ENCODE measurements at places on chromosomes 5 and 9.

DNA sequence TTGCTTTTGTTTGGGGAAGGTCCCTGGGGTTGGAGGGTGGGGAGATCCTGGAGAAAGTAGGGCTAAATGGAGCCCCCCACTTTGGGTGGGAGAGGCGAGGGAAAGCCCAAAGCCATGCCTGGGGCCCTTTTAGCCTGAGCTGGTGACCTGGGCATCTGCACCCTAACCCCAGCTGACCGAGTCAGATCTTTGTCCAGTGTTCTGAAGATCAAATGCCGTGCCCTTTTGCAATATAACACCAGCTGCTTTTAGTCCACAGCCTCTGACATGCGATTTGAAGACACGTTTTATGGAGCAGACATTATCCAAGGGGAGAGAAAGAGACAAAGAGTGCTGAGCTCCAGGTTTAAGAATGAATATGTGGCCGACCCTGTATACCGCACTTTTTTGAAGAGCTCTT lies 416.5 kb downstream of the KDM4C start:
- no peak for DNase-seq

DNA sequence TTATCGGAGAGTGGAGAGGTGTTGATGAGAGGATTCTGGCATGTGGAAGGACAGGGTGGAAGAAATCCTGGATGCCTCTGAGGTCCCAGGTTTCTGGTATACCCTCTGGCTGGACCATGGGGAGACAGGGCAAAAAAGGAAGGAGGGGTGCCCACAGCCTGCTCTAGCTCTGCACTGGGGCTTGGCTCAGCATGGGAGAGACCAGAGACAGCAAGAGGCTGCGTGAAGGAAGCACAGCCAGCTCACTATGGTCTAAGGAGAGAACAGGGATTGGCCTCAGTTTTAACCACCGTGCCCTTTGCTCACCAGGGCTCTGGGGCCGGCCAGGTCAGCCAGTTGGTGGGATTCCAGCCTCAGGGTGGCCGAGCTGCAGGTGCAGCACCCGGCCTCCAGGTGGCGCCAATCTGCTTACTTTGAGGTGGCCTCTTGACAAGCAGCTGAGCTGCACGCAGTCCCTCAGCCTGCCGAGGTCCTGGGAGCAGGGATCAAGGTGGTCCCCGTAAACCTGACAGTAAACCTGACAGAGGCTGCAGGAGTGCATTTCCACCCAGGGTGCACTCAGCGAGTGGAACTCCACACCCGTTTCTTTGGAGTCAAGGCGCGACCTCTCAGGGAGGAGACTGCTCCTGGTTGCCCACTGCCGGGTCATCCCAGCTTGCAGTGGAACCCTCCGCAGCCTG lies 25.0 kb upstream of the SPTLC1 start:
- DNase-seq, result peak; percentile 51

DNA sequence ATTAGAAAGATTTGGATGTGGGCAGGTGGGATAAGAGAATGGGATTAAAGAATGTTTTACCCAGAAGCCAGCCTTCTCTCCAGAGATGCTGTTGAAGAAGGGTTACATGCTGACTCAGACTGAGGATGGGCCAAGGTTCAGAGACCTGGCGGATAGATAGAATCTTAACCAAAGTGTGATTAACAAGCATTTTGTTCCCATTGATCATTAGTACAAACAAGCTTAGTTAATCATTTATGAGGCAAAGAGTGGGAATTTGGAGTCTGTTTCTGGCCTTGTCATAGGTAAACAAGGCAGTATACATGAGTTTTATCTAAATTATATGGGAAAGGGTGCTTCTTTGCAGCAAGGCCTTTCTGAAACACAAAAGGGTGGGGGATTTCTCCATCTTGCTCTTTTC lies 20.8 kb upstream of the DTWD2 start:
- DNase-seq, result no peak

DNA sequence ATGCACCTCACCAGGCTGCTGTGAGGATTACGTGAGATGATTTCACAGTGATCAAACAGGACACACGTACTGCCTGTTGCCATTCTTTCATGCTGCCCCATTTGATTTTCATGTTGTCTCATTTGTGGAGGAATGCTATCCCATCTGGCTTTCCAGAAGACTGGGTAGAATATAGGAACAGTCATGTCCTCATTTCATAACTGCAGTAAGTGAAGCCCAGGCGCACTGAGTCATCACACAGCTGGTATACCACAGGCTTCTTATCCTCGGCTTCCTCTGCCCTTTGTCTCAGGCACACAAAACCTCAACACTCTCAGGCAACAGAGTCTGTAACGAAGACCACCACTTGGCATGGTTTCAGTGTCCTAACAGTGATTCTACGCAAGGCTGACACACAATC lies 62.3 kb downstream of the LHFPL2 start:
- no peak for DNase-seq

DNA sequence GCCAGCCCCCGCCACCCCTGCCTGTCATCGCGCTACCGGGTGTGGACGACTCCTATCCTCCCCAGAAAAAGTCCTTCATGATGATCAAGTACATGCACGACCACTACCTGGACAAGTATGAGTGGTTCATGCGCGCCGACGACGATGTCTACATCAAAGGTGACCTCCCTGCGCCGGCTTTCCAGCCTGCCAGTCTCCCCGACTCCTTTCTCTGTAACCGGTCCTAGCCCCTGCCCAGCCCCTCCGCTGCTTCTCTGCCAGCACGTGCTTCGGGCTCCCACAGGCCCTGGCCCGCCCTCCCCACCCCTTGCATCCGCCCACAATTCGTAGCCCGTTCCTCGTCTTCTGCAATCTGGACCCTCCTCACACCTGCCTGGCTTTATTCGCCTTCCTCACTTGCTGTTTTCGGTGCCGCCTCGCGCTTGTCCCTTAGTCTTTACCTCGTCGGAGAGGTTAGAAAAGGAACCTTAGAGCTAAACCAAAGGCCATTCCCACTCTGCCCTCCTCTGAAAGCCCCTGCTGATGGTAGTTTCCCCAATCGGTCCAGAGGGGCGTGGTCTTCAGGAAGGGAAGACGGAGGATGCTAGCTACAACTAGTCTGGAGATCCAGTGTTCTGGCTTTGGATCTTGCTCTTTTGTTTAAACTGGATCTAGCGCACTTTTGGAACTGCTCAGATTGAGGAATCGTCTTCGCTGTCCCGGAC lies 1.4 kb downstream of the CHSY3 start:
- DNase-seq, result no peak

GRCh38 chr5:91090995-91091394 lies 292.1 kb downstream of the ARRDC3 start:
- no peak for DNase-seq

- peak; percentile 53 for DNase-seq
Measured at GRCh38 chr9:100598641-100599145, 20.8 kb downstream of the CAVIN4 start.

DNA sequence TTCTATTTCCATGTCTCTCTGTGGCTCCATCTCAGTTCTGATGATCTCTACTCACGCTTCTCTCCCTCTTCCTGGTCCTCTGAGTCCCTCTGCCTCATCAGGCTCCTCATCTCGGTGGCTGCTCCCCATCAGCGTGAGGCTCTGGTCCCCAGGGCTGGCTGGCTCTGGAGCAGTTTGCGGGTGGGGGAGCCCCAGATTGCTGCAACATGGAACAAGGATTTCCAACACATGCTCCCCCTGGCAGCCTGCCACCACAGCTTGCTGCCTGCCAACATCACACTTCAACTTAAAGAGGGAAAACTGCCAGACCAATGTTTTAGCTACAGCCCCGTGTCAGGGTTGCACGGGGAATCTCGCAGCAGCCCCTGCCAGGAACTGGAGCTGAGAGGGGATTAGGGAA lies 77.2 kb upstream of the NEK6 start:
- DNase-seq, result no peak

GRCh38 chr5:151121665-151122064 lies 35.9 kb downstream of the ANXA6 start:
- DNase-seq, result no peak

DNA sequence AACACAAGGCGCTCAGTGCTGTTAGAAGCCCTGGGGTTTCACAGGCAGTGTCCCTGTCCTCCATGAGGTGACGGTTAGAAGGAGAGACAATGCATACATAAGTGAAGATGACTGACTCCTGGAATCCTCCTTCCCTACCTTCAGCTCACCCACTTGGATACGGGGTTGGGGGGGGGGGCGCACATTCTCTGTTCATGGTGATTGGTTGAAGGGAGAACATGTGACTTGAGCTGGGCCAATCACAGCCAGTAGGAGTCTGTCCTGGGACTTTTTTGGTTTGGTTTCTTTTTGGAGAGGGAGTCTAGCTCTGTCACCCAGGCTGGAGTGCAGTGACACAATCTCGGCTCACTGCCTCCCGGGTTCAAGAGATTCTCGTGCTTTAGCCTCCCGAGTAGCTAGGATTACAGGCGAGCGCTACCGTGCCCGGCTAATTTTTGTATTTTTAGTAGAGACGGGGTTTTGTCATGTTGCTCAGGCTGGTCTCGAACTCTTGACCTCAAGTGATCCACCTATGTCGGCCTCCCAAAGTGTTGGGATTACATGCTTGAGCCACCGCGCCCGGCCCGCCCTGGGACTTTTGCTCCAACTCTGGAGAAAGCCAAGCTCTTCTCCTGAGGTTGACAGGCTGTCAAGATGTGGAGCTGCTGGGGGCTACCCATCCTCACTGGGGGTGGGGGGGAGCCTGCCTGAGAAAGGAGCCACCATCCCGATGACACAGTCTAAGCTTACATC lies 30.8 kb downstream of the SH3PXD2B start:
- DNase-seq, result no peak

DNA sequence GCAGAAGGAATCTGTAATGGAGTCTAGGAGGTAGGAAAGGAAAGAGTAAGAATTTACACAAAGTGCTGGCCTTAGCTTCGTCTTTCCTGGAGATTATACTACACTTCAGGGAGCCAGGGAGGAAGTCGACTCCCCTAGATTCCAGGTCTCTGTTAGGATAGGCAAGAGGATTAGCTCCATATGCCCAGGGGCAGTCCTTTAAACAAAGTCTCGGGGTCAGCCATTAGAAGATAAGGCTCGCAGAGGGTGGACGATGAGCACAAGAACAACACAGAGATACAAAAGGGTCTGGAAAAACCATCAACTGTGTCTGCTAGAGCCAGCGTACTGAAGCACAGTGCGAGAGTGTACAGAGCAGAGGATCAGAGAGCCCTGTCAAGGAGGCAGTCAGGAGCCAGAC lies 344.7 kb upstream of the TNC start:
- no peak for DNase-seq

- no peak for DNase-seq
Measured at GRCh38 chr5:164234321-164234720, 728.9 kb downstream of the MAT2B start.

- no peak for DNase-seq
Measured at GRCh38 chr5:153429761-153430380, 60.6 kb upstream of the GRIA1 start.

GRCh38 chr5:135678640-135679268 lies 100.0 kb upstream of the CXCL14 start:
- no peak for DNase-seq

DNA sequence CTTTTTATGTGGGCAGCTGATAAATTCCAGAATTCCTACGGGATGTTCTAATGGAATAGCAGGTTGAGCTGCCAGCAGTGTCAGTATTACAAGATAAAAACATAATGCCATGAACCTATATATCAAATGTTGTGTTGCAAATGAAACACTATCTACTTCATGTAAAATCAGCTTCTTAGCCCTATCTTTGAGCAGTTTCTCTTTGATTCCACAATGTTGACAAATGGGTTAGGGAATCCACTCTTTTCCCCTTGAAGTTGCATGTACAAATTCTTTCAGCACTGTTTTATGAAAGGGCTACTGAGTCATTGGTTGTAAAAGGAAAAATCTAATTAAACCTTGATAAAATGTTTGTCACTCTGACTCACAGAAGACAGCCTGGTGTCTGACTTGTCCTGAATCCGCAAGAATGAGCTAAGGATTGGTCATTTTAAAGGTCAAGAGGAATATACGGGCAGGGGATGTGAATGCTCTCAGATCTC lies 950.6 kb upstream of the NUDT12 start:
- no peak for DNase-seq

- DNase-seq, result no peak
Measured at GRCh38 chr5:144711172-144711571, 540.5 kb downstream of the KCTD16 start.

DNA sequence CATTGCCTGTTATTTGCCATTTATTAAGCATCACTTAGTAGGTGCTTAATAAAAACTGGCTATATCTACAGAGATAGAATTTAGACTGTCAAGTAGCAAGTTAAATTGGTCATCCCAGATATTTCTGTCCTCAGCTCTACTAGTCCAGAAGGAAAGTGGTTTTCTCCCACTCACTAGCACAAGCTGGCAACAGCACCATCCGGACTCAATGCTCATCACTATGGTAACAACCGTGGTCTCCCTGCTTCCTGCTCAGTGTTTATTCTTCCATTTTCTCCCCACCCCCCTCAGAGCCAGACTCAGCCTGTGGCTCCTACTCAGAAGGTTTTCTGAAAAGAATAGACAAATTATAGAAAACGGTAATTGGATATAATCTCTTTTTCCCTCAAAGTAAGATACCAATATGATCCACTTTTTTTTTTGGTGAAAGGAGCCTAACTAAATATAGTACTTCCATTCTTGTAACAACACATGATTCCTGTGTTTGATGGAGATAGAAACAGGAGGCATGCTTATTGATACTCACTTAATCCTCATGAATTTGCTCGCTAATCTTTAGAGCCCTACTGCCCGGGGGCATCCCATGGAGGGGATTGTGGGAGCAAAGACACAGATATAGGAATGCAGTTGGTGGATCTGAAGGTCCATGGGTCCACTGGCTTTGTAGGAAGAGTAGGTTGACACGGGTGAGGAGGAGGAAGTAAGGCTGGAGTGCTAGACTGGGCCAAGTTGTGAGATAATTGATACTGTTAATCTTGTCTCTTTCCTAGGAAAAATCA lies 191.4 kb downstream of the MAN2A1 start:
- DNase-seq, result no peak

DNA sequence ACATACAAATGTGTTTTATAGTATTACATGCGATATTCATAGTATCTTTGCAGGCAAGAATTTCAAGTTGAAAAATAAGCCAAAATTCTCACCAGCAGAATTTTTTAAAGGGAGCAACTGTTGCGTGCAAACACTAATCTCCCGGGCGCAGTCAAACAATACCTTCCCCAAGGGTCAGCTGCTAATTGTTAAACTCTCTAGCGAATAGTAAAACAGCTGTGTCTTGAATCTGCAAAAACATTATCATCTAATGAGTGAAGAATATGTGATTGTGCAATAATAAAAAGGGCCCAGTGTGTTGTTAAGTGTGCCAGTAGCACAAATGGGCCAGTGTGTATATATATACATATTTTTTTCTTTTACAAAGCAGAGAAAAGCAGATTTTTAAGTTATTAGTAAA lies 131.4 kb downstream of the CCDC192 start:
- no peak for DNase-seq

- peak; percentile 79 for DNase-seq
Measured at GRCh38 chr5:143403593-143404415, at the start of gene NR3C1. NR3C1 (minus strand) TSS chr5:143403686; CDS start chr5:143400839, 2,847 bp downstream.

- DNase-seq, result no peak
Measured at GRCh38 chr9:18352711-18353110, 121.2 kb upstream of the ADAMTSL1 start.
